WTC11 (cell line): ENCODE measurements at places on chromosomes 5 and 9. TPM values are rescaled to one million over a fixed set of nuclear protein-coding genes. Genes with fewer than 3 reads are reported as not detected.
A peak's percentile ranks its signal among the peaks of the same experiment; 100 is the strongest.

DNA sequence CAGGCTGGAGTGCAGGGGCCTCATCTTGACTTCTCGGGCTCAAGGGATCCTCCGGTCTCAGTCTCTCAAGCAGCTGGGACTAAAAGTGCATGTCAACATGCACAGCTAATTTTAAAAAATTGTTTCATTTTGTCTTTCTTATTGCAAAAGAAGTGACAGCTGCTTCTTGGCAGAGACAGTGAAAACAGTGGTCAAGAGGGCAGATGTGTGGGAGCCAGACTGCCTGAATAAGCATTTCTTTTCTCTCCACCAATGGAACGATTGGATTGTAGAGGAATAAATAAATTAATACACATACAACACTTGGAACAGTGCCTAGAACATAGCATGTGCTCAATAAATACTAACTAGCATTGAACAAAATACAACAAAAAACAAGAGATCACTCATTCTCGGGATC lies 27.4 kb upstream of the KIF4B start:
- H3K27ac ChIP-seq: no peak overlapping the region
- DNase-seq: no peak
- H3K36me3 ChIP-seq: 0 out of 2 replicates have a peak, but pooled peaks cover 3% of the 10 kb centered on the region
- H3K4me3 ChIP-seq: no peak overlapping the region
- H3K27me3 ChIP-seq: no peaks in the 10 kb centered on the region
- peaks cover 8% of the 10 kb centered on the region for H3K4me1 ChIP-seq

GRCh38 chr5:21184581-21184980 lies 1196.6 kb upstream of the CDH18 start:
- no peak overlapping the region for H3K27ac ChIP-seq
- DNase-seq: no peak
- no peaks in the 10 kb centered on the region for H3K36me3 ChIP-seq
- H3K4me3 ChIP-seq: no peak overlapping the region
- no peaks in the 10 kb centered on the region; the same call in 1 of the 2 replicates for H3K4me1 ChIP-seq

GRCh38 chr5:34685485-34686165 lies 29.5 kb downstream of the RAI14 start:
- H3K36me3 ChIP-seq: peaks cover 35% of the 10 kb centered on the region
- H3K4me3 ChIP-seq: peak overlapping the region; percentile 37
- H3K27ac ChIP-seq: peak overlapping the region; percentile 95
- H3K4me1 ChIP-seq: peaks cover 77% of the 10 kb centered on the region
- DNase-seq: no peak

GRCh38 chr9:79193001-79193400 lies 378.8 kb upstream of the TLE4 start:
- H3K4me1 ChIP-seq: no peaks in the 10 kb centered on the region
- no peak for DNase-seq
- H3K4me3 ChIP-seq: no peak overlapping the region

- DNase-seq: peak; percentile 63
These were observed 6.3 kb downstream of the LHX3 start for GRCh38 chr9:136198605-136199083.

GRCh38 chr5:64688965-64689364 lies 1.3 kb upstream of the SHISAL2B start:
- DNase-seq: no peak
- peaks cover 15% of the 10 kb centered on the region for H3K27me3 ChIP-seq
- no peak overlapping the region for H3K27ac ChIP-seq
- H3K4me3 ChIP-seq: peak overlapping the region; percentile 85; the same call in 1 of the 2 replicates
- H3K4me1 ChIP-seq: peaks cover 50% of the 10 kb centered on the region

DNA sequence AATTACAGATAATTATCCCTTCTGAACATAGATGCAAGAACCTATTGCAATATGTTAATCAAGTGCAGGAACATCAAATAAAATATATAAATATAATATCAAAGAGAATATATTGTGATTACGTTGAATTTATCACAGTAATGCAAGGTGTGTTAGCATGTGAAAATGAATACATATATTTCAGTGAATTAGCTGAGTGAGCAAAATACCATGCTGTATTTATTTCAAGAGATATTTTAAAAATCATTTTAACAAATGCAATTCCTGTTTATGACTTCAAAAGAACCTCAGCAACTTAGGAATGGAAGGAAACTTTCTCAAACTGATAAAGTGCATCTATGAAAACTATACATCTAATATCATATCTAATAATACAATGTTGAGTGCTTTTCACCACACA lies 856.9 kb upstream of the PTPRD start:
- H3K36me3 ChIP-seq: no peaks in the 10 kb centered on the region
- H3K27ac ChIP-seq: no peak overlapping the region
- no peaks in the 10 kb centered on the region for H3K27me3 ChIP-seq
- DNase-seq: no peak
- H3K4me3 ChIP-seq: no peak overlapping the region

DNA sequence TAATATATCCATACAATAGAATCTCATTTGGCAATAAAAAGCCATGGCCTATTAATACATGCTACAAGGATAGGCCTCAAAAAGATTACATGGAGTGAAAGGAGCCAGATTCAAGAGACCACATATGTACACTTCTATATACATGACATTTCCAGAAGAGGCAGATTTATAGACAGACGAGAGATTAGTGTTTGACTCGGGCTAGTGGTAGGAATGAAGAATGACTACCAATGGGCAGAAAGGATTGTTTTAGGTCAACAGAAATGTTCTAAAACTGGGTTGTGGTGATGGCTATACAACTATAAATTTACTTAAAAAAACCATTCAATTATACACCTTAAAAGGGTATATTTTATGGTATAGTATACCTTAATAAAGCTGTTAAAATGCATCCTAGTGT lies 41.9 kb downstream of the SETX start:
- no peak for DNase-seq
- no peak overlapping the region for H3K27ac ChIP-seq
- H3K4me3 ChIP-seq: no peak overlapping the region

DNA sequence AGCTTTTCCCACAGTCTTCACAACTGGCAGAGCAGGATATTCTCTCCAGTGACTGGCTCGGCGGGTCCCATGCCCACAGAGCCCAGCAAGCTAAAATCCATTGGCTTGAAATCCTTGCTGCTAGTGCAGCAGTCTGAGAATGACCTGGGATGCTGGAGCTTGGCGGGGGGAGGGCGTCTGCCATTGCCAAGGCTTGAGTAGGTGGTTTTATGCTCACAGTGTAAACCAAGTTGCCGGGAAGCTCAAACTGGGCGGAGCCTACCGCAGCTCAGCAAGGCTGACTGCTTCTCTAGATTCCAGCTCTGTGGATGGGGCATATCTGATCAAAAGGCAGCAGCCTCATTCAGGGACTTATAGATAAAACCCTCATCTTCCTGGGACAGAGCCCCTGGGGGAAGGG lies 194.1 kb downstream of the CCDC171 start:
- no peak overlapping the region for H3K4me3 ChIP-seq
- DNase-seq: peak; percentile 31
- H3K27ac ChIP-seq: no peak overlapping the region
- no peaks in the 10 kb centered on the region for H3K36me3 ChIP-seq
- no peaks in the 10 kb centered on the region for H3K27me3 ChIP-seq
- peaks cover 5% of the 10 kb centered on the region for H3K4me1 ChIP-seq

- no peak for DNase-seq
- H3K27me3 ChIP-seq: no peaks in the 10 kb centered on the region
- H3K27ac ChIP-seq: no peak overlapping the region
- H3K4me3 ChIP-seq: no peak overlapping the region
- no peaks in the 10 kb centered on the region for H3K36me3 ChIP-seq
These were observed 36.7 kb upstream of the COL15A1 start for GRCh38 chr9:98907055-98907454.

DNA sequence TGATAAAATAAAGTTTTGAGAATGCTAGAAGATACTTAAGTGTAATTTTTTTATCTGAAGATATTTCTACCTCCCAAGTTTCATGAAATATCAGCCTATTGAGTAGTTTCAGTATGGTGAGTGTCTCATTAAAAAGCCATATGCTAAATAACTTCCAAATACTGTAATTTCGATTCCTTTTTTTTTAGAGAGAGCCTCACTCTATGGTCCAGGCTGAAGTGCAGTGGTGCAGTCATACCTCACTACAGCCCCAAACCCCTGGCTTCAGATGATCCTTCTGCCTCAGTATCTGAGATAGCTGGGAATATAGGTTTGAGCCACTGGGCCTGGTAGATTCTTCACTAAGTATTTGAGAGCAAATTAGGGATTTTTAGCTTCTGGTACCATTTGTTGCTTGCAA lies 24.5 kb downstream of the CDC42SE2 start:
- H3K36me3 ChIP-seq: no peaks in the 10 kb centered on the region
- no peak for DNase-seq
- no peak overlapping the region for H3K4me3 ChIP-seq
- no peaks in the 10 kb centered on the region for H3K27me3 ChIP-seq
- H3K27ac ChIP-seq: no peak overlapping the region

GRCh38 chr5:24923400-24923799 lies 278.6 kb upstream of the CDH10 start:
- no peaks in the 10 kb centered on the region for H3K36me3 ChIP-seq
- DNase-seq: no peak
- H3K27ac ChIP-seq: peak overlapping the region; percentile 48; the same call in 1 of the 2 replicates
- 0 out of 2 replicates have a peak, but pooled peaks cover 4% of the 10 kb centered on the region for H3K27me3 ChIP-seq

GRCh38 chr5:68170826-68171558 lies 44.6 kb upstream of the PIK3R1 start:
- no peak for DNase-seq
- H3K36me3 ChIP-seq: no peaks in the 10 kb centered on the region
- no peaks in the 10 kb centered on the region for H3K27me3 ChIP-seq
- H3K4me3 ChIP-seq: no peak overlapping the region

GRCh38 chr9:27475057-27475595 lies 49.0 kb upstream of the IFNK start:
- no peak overlapping the region for H3K4me3 ChIP-seq
- H3K36me3 ChIP-seq: peaks cover 24% of the 10 kb centered on the region
- H3K4me1 ChIP-seq: peaks cover 41% of the 10 kb centered on the region
- no peak for DNase-seq
- no peaks in the 10 kb centered on the region for H3K27me3 ChIP-seq
- no peak overlapping the region for H3K27ac ChIP-seq

DNA sequence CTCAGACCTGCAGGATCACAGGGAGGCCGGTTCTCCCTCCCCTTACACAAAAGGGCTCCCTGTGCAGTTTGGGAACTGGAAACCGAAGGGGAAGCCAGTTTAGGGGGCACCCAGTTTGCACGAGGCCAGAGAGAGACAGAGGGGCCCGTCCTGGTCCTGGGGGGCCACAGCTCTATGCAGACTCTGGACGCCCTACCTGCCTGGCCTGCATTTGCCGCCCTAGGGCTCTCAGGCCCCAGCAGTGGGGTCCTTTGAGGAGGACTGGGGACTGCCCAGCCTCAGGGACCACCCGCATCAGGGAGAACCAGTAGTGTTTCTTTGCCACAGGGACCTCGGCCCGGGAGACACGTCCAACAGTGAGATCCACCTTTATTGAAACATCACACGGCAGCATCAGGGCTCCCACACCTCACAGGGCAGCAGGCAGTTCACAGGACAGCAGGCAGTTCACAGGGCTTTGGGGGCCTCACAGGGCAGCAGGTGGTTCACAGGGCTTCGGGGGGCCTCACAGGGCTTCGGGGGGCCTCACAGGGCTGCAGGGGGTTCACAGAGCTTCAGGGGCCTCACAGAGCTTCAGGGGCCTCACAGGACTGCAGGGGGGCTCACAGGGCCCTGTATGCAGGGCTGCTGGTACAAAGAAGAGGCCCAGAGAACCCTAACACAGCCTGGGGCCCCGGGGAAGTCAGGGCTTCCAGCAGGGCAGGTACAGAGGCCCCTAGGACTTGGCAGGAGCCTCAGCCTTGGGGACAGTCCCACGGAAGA lies 648 bp upstream of the NSMF start:
- no peak overlapping the region for H3K27ac ChIP-seq
- H3K4me3 ChIP-seq: peak overlapping the region; percentile 14
- peaks cover 3% of the 10 kb centered on the region; the same call in 1 of the 2 replicates for H3K36me3 ChIP-seq
- H3K4me1 ChIP-seq: peaks cover 1% of the 10 kb centered on the region
- DNase-seq: no peak

GRCh38 chr5:179974246-179974945 lies 66.7 kb upstream of the TBC1D9B start:
- peaks cover 36% of the 10 kb centered on the region for H3K36me3 ChIP-seq
- H3K4me3 ChIP-seq: no peak overlapping the region
- peaks cover 7% of the 10 kb centered on the region; the same call in 1 of the 2 replicates for H3K4me1 ChIP-seq
- peak overlapping the region; percentile 57; the same call in 1 of the 2 replicates for H3K27ac ChIP-seq
- no peaks in the 10 kb centered on the region for H3K27me3 ChIP-seq
- no peak for DNase-seq

DNA sequence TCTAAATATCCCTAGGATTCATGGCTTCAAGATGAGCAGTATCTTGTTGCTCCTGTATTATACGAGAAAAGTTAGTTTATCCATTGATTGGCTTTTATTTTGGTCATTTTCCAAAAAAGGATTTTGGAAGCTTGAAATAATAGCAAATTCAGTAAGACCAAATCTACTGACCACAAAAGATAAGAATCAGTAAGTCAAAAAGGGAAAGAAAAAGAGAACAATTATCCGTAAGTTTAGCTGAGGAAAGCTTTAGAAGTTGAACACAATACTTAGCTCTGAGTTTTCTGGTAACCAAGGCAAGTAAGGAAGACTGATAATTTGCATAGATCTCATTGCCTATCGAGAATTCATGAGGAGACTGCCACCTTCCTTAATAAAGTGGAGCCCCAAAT lies 9.1 kb downstream of the TGFBR1 start:
- no peak overlapping the region for H3K4me3 ChIP-seq
- peaks cover 59% of the 10 kb centered on the region for H3K4me1 ChIP-seq
- no peaks in the 10 kb centered on the region for H3K27me3 ChIP-seq
- peaks cover 6% of the 10 kb centered on the region for H3K36me3 ChIP-seq

DNA sequence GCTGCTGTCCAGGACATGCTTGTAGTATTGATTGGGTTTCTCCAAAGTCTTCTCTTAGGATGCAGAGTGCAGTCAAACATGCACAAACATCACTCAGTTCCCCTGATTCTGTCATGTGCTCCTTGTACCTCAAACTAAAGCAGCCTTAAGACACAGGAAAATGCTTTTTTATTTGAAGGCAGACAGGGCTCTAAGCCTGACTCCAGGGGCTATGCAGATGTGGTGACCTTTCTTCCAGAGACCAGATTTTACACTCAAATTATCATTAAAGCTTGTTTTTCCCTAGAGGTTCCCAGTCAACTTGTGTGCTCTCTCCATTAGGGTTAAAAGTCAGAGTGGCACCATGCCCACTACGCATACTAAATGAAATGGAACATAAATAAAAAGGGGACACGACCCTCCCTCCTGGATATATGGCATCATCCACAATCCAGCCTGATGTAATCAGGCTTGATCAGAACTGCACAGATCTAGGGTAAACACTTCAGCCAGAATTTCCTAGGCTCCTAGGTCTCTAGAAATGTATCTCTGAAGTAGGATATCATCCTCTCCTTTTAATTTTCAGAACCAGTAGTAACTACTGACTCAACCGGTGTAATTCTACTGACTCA lies 771.1 kb downstream of the NR2F1-AS1 start:
- no peak for DNase-seq
- H3K4me3 ChIP-seq: no peak overlapping the region
- no peaks in the 10 kb centered on the region for H3K36me3 ChIP-seq
- H3K27me3 ChIP-seq: no peaks in the 10 kb centered on the region
- H3K27ac ChIP-seq: no peak overlapping the region

The SPARC gene
- total RNA-seq: 357 to 418 TPM (median 358 TPM) in 3 replicates

The PCDHA12 gene
- total RNA-seq: 9.6 to 10.7 TPM (median 10.1 TPM) in 3 replicates

The C9orf50 gene
- 0.11 TPM in 1 of 3 replicates, not detected in the others for total RNA-seq

The ERBIN gene
- total RNA-seq: 23.1 to 27.1 TPM (median 26.3 TPM) in 3 replicates

The EQTN gene
- 0.66 to 1.4 TPM (median 0.81 TPM) in 3 replicates for total RNA-seq

The PAEP gene
- total RNA-seq: not detected in 3 replicates
